ENCODE measurements at places on chromosomes 12 and 14.

DNA sequence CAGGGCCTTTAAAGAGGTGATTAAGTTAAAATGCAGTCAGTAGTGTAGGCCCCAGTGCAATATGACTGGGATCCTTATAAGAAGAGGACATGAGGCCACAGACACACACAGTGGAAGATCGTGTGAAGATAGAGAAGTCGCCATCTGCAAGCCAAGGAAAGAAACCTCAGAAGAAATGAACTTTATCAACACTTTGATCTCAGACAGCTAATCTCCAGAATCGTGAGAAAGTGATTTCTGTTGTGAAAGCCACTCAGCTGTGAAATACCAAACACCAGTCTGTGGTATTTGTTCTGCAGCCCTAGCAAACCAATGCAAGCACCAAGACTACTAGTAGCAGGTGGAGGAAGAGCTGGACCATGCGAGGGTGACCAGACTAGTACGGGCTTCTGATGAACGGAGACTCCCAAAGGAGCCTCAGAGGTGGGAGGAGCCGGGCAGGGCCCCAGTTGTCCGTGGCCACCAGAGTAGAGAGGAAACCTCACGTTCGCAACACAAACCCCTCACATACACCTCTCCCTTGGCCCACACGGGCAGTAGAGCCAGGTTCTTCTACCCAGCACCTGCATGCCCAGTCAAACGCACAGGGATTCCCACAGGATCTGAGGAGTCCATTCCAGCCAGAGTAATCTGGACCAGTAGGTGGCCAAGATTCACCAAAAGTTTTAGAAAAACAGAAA lies 243.0 kb downstream of the TTC8 start:
- DNase-seq: no peak

- no peak for DNase-seq
These were observed 4.7 kb upstream of the TSFM start for GRCh38 chr12:57777911-57778310.

- DNase-seq: no peak
These were observed 18.8 kb downstream of the CLMN start for GRCh38 chr14:95300697-95301526.

- DNase-seq: no peak
These were observed 61.5 kb downstream of the VRK1 start for GRCh38 chr14:96858643-96859042.

DNA sequence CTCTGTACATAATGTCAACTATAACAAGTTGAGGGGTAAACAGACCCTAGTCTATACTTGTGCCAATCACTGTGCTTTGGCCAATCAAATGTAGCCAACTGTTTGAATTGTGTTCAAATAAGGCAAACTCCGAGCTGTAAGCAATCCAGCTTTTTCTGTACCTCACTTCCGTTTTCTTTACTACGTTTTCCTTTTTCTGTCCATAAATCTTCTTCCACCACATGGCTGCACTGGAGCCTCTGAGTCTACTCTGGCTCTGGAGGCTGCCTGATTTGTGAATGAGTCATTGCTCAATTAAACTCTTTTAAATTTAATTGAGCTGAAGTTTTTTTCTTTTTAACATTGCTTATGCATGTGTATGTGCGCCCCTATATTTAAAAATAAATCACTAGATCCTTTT lies 29.7 kb downstream of the CLEC1A start:
- DNase-seq: no peak

DNA sequence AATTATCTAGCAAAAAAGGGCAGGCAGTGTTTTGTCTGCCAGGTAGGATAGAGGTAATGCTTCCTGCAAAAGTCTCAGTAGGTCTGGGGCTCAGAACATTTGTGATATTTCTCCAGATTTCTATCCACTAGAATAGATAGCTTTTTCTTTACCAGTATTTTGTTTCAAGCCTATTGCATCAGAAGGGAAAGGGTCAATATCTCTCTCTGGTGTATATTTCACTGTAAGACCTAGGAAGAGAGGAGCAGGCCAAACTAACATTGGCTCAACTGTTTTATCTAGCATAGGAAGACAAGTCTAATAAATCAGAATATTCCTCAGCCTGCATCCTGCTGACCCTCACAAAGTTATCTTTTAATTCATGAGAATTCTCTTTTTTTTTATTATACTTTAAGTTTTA lies 106.7 kb upstream of the DAAM1 start:
- no peak for DNase-seq

GRCh38 chr14:88137327-88137726 lies 132.4 kb downstream of the GPR65 start:
- DNase-seq: no peak

GRCh38 chr14:54353694-54354093 lies 43.1 kb upstream of the CDKN3 start:
- no peak for DNase-seq

- peak; percentile 92 for DNase-seq
These were observed 1.7 kb upstream of the SYNE3 start for GRCh38 chr14:95518045-95518751.

- DNase-seq: no peak
These were observed 490.3 kb downstream of the SLC6A15 start for GRCh38 chr12:84422340-84422739.

- no peak for DNase-seq
These were observed 7.0 kb upstream of the UBC start for GRCh38 chr12:124921200-124922031.

- DNase-seq: peak; percentile 8
These were observed 315.6 kb upstream of the ATP2B1 start for GRCh38 chr12:90024262-90024661.

DNA sequence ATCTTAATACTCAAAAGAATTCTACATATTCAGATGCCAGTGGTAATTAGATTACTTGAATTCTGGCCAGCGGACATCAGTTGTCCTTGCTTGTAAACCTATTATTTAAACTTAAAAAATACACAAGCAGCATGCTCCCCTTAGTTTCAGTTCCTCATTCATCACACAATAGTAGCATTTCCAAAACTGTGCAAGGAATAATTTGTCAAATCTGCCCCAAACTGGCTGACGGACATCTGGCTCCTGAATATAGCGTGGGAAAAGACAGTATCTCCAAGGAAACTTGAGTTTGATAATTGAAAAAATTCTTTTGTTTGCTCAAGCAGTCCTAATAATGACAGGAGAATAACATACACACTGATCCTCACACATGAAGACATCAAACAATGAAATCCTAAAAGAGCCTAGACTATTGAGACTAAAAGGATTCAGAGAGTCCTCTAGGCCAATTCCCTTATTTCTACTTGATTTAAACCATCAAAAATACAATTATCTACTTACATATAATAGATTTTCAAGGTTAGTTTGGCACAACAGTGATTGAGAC lies 90.4 kb downstream of the KIF21A start:
- no peak for DNase-seq

GRCh38 chr12:93712200-93712599 lies 35.0 kb downstream of the CRADD start:
- no peak for DNase-seq

DNA sequence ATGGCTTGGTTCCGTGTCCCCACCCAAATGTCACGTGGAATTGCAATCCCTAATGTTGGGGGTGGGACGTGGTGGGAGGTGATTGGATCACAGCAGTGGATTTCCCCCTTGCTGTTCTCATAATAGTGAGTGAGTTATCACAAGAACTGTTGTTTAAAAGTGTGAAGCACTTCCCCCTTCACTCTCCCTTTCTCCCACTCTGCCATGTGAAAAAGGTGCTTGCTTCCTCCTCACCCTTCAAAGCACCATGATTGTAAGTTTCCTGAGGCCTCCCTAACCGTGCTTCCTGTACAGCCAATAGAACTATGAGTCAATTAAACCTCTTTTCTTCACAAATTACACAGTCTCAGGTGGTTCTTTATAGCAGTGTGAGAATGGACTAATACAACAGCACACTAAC lies 5.3 kb upstream of the CEP128 start:
- DNase-seq: no peak

DNA sequence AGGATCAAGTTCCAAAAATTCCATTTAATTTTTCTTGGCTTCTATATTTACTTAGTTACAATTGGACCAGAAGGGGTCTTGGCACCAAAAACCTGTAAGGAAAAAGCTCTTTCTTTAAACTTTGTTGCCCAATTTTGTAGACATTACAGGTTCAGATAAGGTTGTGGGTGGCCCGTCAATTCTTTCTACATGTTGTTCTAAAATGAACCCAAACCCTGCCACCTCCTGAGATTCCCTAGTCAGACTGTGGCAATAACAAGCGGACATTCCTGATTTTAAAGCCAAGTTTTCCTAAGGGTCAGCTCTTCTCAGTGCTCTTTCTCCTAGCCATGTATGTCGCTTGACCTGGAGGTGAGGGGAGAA lies 45.0 kb upstream of the GSG1 start:
- DNase-seq: no peak

- no peak for DNase-seq
These were observed 119.2 kb downstream of the SLC2A13 start for GRCh38 chr12:39986674-39987073.

DNA sequence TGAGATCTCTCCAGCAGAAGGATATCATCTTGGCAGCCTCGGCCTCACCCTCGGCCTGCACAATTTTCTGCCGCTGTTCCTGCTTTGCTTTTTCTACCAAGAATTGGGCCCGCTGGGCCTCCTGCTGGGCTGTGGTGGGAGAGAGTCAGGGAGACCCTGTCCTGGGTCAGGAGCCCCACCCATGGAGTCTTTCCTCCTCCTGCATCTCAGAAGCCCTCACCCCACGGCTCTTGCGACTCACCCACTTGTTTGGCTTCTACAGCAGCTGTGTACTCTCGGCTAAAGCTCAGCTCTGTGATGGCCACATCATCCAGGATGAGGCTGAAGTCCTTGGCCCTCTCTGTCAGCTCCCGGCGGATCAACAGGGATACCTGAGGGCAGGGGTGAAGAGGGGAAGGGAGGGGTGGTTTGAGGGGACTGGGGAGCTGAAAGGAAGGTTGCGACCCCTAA lies 2.8 kb downstream of the PHB2 start:
- DNase-seq: no peak

DNA sequence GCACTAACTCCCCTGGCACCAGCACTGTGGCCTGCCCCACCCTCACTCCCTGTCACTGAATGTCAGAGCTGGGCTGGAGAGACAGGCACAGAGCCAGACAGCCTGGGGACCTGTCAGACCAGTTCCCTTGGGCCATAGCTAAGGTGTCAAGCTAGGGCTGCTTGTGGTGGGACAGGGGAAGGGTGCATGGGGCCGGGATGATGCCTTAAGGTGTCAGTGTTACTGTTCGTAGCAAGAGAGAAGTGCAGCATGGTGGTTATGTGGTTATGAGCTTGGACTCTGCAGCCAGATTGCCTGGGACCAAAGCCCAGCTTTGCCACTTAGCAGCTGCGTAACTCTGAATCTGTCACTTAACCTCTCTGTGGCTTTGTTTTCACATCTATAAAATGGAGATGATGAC lies 3.8 kb downstream of the RAPGEF3 start:
- DNase-seq: peak; percentile 39

DNA sequence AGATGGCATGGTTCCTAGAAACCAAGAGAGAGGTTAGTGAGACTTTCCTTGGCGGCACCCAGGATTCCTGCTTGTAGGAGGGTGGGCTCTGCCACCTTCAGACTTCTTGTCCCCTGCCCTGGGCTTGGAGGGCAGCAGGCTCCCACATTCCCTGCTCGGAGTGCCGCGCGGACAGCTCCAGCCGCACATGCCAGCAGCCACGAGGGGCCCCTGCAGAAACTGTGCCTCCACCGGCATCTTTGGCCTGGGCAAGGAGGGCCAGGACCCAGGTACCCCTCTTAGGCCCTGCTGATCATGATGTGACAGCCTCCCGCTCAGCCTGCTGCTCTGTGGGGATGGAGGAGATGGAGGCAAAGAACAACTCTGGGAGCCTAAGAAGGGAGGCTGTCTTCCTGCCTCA lies 62.3 kb downstream of the PRIMA1 start:
- DNase-seq: peak; percentile 3

DNA sequence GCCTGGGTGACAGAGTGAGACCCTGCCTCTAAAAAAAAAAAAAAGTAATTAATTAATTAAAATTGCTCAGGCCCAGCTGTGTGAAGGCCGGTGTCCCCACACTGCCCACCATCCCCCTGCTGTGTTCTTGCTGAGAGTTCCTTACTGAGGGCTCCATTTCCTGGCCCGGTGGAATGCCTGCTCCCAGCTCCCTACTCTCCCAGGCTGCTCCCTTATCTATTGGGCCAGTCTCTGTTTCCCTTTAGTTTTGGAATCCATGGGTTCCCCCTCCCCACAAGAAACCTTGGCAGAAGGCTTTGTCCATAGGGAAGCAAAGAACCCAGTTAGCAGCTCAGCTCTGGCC lies 19.0 kb downstream of the MLXIP start:
- DNase-seq: no peak

DNA sequence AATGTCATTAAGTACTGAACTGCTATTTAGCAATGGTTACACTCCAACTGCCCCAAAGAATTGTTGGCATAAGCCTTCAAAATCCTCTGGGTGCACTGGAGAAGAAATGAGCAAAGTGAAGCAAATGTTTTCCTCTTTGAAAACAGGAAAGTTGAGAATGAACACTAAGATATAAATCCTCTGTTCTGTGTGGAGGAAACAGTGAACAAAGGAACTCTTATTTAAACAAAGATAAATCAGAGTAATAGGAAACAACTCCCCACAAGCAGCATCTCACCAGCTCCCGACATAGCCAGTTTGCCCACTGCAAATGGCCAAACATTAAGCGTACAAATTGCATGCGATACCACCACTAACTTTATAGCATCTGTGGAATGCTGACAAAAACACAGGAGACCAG lies 54.0 kb downstream of the BCAT1 start:
- DNase-seq: no peak

DNA sequence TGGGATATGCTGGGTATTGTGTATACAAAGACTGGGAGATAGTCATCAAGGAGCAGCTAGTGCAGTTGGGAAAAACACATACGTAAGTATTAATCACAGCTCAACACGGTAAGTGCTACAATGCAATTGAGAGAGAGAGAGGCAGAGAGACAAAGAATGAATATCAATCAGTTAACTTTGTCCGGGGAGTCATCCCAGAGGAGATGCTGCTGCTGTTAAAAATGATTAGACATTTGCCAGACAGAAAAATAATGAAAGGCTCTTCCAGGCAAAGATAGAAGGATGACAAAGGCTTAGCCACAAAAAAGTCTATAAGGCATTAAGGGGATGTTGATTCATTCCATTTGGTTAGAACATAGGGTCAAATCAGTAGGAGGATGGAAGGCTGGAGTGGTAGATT lies 45.1 kb downstream of the AKAP6 start:
- peak; percentile 49 for DNase-seq

- no peak for DNase-seq
These were observed 38.9 kb upstream of the BDKRB2 start for GRCh38 chr14:96165493-96166436.

DNA sequence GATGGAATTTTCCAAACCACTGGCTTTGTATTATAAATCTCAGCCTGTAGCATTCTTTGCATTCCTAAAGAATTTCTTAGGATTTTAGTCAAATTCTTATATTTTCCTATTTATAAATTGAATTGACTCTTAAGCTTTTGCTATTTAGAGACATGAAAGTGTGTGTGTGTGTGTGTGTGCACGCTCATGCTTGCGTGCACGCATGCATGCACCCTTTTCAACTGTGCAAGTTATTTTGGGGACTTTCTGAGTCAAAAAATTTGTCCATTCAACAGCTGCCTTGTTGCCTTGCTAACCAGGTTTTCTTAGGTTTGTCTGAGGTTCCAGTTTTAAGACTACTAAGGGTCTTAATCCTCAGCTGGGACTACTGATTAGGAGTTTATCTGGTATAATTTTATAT lies 42.6 kb downstream of the GPATCH2L start:
- no peak for DNase-seq

All from osteoblast (primary cell).